ENCODE measurements at places on chromosomes 12 and 14.

GRCh38 chr12:106758349-106759110 is 16.0 kb upstream of the RIC8B start:
- DNase-seq: peak; percentile 39

- peak; percentile 90 for DNase-seq
These were observed 295.7 kb upstream of the PRKD1 start for GRCh38 chr14:30223385-30223785.

DNA sequence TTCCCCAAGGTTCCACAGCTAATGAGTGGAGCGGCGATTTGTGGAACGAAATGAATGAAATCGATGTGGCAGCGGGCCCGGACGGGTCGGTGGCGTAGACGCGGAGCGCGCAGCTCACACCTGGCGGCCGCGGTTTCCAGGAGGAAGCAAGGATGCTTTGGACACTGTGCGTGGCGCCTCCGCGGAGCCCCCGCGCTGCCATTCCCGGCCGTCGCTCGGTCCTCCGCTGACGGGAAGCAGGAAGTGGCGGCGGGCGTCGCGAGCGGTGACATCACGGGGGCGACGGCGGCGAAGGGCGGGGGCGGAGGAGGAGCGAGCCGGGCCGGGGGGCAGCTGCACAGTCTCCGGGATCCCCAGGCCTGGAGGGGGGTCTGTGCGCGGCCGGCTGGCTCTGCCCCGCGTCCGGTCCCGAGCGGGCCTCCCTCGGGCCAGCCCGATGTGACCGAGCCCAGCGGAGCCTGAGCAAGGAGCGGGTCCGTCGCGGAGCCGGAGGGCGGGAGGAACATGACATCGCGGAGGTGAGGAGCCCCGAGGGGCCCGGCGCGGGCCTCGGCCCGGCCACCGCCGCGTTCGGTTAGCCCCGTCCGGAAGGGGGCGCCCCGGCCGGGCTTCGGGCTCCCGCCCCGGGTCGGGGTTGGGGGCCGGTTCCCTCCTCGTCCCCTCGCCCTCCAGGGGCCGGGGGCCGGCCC is at the start of gene PTPN11:
Gene PTPN11, plus strand, starts transcription at position 340 of the 689 bp plus-strand sequence. Its CDS starts 165 bp downstream, at position 505.
- DNase-seq: peak; percentile 49

DNA sequence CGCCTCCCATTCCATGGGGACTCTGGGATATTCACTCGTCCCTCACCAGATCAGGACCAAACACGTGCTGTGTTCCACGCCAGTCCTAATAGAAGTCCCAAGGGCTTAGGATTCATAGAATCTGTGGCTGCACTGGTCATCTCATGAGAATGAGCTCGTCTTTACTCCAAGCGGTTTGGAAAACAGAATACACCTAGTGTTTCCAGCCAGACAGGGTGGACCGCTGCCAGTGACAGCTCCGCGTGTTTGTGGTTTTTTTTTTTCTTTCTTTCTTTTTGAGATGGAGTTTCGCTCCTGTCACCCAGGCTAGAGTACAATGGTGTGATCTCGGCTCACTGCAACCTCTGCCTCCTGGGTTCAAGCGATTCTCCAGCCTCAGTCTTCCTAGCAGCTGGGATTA is 75.1 kb downstream of the GLT1D1 start:
- DNase-seq: no peak

GRCh38 chr14:100714258-100714892 is 12.3 kb upstream of the DLK1 start:
- DNase-seq: peak; percentile 84

DNA sequence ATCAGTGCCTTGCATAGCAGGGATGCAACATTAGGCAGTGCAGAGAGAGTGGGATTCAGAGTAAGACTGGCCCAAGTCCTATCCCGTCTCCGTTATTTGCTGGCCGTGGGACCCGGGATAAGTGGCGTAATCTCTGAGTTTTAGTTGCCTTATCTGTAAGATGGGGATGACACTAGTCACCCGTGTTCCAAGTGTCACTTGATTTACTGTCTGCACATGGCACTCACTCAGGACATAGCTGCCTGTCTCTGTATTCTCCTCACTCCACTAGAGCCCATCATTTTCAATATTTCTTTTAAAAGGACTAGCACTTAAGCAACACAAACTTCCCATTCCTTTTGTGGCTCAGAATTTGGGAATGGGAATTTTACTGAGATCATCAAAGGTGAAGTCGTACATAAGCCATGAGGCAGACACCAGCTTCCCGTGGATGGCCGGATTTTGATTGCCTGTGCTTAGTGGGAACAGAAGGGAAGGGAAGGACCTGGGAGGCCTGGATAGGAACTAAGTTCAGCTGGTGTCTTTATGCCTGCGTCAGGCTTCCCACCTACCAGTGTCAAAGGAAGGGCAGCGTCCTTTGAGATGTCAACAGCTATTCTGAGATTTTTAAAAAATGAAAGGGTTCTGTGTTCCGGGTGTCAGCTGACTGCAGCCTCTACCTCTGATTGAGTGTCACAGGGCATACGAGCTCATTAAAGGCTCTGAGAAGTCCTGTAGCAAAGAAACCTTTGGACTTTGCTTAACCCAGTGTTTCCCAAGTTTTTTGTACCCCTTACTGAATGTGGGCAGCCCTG is 361.4 kb downstream of the CACNA1C start:
- DNase-seq: no peak

- no peak for DNase-seq
These were observed 48.4 kb downstream of the MYRFL start for GRCh38 chr12:69873429-69873828.

DNA sequence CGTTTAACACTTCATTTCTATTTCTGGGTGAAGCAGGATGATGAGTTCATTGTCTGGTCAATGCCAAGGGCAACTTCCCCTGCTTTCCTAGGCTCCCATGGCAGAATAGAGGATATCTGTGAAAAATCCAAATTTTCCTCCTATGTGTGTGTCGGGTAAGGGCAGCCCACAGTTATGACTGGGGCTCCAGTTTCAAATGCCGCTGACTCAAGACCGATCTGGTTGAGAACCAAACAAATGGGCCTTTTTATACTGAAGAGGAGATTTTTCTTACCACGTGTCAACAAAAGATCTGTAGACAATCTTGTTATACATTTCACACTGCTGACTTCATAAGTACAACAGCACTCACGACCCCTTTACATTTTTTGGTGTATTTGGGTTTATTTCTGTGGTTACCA is 120.8 kb downstream of the CHST11 start:
- no peak for DNase-seq

All from DMS79 treated with DMSO at 0.1 percent for 48 hours (cell line).